Uterus (tissue), 4 donors: ENCODE measurements at places on chromosomes 11 and 22. TPM values are rescaled to one million over a fixed set of nuclear protein-coding genes. Genes with fewer than 3 reads are reported as not detected.

DLG2 gene
- 30.2 TPM for total RNA-seq

- DNase-seq = peak; percentile 11
These were observed 18.1 kb downstream of the TMPRSS13 start for GRCh38 chr11:117910941-117911655.

APIP gene
- 36.2 TPM for total RNA-seq

PTGDR2 gene
- not detected for total RNA-seq

- no peak for DNase-seq
These were observed 6.9 kb downstream of the PATZ1 start for GRCh38 chr22:31339148-31339832.

- no peak for DNase-seq
These were observed 73.3 kb downstream of the GLYATL1 start for GRCh38 chr11:59012398-59013265.

DNA sequence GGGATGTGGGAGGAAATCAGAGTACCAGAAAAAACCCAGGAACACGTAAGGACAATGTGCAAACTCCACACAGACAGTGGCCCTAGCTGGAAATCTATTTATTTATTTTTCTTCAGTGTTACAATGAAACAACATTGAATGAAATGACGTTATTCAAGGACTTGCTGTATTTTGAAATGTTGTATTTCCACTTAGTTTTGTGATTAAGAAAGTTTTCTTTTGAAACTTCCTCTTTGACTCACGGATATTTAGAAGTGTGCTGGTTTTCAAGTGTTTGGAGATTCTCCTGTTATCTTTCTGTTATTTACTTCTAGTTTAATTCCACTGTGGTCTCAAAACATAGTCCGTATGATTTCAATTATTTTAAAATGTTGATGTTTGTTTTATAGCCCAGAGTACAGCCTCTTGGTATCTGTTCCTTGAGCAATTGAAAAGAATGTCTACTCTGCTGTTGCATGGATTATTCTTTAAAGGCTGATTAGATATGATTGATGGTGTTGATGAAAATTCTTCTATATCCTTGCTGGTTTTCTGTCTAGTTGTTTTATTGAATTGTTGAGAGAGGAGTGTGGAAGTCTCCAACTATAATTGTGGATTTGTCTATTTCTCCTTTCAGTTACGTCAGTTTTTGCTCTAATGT, 141.0 kb downstream of the ARHGAP20 start:
- no peak for DNase-seq

SMPD1 gene
- total RNA-seq = 19.4 TPM
